Glutamatergic neuron (in vitro differentiated cells): ENCODE measurements at places on chromosomes 2 and 18.

- DNase-seq, result no peak
These were observed 157.3 kb downstream of the MREG start for GRCh38 chr2:215856080-215856479.

DNA sequence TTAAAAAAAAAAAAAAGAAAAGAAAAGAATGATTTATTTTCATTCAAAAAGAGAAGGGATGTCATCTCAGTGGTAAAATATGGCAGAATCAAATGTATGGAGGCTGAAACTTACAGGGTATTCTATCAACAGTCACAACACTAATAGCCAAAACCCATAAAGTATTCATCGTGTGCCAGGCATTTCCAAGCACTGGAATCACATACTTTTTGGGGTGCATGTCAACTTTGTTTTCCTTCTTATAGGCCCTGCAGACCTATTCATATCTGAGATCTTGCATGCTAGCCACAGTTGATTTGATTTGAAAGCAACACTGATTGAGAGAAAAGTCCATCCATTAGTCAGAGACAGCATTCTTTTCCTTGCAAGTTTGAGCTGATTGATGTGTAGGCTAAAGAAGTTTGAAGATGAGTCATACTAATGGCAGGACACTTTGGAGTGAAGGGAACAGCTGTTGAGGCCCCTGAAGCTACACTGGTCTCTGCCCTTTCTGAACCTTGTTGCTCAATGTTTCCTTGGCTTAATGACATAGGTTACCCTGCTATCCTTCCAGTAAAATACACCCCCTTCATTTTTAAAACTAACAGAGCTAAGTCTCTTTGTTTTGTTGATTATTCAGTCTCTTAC is 22.0 kb downstream of the KATNAL2 start:
- DNase-seq, result no peak

DNA sequence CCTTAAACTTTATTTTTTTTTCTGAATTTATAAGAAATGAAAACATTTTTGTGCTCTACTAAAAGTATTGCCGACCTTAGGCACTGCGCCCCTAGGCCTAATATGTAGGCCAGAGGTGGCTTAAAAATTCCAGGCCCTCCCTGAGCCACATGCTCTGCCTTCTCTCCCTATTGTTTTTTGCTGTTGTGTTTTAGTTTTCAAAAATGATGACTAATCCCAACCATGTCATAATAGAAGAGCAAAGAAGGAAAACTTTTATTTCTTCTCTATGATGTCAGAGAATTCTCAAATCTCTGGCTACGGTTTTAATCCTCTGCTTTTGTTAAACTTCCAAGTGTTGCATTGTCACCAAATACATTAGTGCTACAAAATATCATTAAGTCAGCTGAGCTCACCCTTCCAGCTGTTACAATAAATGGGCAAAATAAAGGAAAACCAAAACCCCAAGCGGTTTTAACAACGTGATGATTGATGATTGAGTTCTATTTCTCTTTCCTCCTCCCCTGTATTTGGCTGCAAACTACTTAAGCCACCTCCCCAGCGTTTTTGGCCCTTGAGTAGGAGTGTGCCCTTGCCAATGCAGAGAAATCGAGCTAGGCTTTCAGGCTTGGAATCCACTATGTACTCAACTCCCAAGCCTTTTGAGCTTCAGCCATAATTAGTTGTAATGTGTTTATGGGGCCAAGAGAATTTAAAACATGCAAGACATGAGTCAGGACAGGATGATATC is 163.5 kb upstream of the POU3F3 start:
- no peak for DNase-seq

- no peak for DNase-seq
These were observed 306.7 kb downstream of the PIK3C3 start for GRCh38 chr18:42261731-42262130.

DNA sequence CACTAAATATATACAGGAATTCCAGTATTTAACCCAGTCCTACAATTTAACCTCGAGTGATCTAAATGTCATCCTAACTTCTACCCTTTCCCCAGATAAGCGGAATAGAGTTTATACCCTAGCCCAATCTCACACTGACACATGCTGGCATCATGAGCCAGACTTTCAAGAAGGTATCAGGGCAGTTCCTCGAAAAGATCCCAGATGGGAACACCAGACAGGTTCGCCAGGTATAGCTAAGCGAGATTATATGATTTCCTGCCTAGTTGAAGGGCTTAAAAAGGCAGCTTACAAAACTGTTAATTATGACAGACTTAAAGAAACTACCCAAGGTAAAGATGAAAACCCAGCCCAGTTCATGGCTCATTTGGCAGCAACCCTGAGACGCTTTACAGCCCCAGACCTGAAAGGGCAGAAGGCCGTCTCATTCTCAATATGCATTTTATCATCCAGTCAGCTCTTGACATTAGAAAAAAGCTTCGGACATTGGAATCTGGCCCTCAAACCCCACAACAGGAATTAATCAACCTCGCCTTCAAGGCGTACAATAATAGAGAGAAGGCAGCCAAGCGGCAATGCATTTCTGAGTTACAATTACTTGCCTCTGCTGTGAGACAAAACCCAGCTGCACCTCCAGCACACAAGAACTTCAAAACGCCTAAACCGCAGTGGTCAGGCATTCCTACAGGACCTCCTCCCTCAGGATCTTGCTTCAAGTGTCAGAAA is 668.2 kb upstream of the PKDCC start:
- no peak for DNase-seq

GRCh38 chr2:46800625-46801349 is 114.8 kb downstream of the MCFD2 start:
- no peak for DNase-seq

DNA sequence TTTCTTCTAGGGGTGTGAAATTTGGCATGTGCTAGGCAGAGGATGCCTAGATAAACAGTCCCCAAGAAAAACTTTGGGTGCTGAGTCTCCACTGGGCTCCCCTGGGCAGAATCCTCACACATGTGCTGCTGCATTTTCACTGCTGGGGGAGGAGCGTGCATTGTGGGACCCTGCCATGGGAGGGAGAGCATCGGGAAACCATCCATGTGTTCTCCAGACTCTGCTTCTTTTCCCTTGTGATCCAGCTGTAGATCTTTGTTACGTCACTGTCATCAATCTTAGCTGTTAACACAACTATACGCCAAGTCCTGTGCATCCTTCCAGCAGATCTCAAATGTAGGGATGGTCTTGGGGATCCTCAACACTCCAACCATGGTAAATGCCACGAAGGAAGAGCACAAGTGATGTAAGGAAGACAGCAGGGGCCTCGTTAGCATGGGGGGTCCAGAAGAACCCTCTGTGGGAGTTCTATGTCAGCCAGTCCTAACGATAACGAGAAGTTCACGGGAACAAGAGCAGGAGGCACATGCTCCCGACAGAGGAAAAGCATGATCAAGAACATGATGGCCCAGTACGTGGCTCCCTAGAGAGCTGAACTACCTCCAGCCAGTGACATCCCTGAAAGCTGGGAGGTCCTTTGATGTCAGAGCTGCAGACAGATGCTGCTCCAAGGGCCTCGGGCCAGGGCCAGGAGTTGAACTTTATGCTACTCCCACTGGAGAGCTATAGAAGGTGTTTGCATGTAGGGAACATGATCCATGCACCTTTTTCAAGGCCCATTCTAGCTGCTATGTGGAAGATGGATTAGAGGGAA is 41.1 kb upstream of the NPAS2 start:
- DNase-seq, result no peak

DNA sequence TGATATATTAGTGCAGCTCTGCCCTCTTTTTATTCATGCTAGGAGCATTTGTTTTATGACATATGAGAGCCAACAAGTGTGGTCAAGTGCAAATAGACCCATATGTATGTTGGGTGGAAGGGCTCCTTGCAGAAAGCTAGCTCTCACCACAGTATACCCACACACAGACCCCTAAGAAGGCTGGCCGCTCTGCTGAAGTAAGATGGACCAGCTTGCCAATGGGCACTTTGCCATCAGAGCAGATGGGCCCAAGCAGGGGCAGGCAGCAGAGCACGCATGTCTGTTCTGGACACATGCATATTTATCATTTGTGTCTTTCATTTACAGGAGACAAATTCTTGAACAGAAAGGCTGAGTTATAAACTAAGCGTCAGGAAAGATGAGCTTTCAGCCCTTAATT is 187.5 kb upstream of the DTNA start:
- peak; percentile 14 for DNase-seq

DNA sequence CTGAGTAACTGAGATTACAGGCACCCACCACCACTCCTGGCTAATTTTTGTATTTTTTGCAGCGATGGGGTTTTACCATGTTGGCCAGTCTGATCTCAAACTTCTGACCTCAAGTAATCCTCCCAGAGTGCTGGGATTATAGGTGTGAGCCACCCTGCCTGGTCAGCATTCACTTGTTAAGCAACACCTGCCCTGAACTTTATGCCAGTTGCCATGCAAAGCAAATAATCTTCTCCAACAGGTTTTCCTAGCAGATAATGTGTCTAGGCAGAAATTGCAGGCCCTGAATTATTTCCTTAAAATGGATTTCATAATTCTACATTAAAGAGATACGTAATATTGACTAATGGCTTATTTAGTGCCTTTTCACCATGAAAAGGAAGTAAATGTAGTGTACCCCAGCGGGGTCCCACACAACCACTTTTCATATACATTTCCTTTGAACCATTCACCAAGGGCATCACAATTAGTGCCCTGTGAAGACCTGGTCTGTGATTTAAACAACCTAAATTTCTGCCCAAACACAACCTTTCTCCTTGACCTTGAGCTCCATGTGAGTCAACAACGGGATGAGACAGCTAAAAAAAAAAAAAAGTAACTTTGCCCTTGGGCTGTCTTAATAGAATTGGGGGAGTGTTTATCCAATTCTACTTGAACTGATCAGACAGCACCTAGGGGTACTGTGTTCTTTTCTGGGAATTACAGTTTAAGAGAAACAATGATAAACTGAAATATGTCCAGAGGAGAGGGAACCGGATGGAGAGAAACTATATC is 41.6 kb downstream of the EEF1B2 start:
- DNase-seq, result no peak

GRCh38 chr2:128187032-128187654 is 96.1 kb downstream of the UGGT1 start:
- no peak for DNase-seq

DNA sequence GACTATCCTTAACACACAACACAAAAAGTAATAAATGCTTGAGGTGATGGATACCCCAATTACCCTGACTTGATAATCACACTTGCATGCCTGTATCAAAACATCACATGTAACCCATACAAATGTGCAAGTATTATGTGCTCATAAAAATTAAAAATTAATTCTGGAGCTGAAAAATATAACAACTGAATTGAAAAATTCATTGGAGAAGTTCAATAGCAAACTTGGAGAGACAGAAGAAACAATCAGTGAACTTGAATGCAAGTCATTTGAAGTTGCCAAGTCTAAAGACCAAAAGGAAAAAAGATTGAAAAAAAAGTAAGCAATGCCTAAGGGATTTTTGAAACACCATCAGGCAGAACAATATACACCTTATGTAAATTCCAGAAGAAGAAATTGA is 79.4 kb downstream of the FSIP2 start:
- no peak for DNase-seq

DNA sequence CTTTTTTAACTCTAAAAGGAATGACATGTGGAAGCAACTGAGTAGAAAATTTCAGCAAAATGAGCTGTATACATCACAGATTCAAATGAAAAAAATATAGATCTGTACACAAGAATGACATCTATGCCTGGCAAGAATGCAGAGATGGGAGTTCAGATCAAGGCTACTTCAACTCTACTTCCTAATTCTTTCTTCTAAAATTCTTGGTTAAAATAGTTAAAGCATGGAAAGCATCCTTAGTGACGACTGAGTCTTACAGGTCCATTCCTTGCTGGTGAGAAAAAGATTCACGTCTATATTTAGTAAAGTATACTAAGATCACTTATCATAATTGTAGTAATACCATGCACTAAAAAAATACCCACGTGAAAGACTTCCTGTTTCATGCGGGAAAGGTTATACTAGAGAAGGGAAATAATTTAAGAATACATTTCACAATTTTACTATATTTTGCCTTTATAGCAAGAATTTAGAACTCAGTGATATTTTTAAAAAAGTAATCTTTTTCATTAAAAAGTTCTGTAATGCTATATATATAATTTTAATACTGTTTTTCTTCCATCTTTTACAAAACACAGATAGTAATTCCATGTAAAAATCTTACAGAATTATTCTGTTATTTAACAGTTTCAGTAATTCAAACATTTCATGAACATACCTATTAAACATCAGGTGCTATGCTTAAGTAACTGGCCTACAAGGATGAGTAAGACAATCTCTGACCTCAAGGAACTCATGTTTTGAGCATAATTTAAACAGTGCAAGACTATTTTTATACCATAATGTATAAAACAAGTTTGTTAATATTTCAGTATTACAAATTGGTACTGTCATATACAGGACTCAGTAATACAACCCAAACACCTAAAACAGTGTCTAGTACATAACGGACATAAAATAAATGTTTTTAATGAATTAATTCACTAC is 159.6 kb downstream of the BAZ2B start:
- DNase-seq, result no peak

DNA sequence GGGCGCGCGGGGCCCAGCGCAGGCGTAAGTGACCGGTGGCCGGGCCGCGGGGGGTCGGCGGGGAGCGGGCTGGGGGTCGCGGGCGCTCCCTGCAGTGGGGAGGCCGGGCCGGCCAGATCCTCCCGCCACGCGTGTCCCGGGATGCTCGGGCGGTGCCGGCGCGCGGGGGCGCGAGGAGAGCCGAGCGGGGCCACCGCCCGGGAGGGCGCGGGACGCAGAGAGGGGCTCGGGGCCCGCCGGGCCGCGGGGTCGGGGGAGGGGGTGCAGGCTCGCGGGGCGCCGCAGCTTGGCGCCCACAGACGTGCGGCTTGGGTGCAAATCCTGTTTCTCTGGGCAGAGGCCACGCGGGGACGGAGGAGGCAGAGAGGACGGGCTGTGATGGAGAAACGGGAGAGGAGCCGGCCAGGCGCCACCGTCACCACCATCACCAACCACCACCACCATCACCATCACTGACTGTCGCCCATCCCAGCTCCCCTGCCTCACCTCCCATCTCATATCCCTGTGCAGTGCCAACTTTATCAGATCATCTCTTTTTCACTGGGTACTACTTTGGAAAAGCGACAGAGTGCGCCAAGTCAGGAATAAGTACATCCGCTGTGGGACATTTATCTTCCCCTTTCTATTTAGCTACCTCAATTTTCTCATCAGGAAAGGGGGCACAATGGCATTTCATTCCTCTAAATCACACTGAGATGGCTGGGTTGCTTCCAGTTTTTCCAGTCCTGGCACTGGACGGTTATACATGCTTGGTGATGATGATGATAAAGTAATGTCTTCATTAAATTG is 97.2 kb upstream of the GPR45 start:
- DNase-seq, result no peak

DNA sequence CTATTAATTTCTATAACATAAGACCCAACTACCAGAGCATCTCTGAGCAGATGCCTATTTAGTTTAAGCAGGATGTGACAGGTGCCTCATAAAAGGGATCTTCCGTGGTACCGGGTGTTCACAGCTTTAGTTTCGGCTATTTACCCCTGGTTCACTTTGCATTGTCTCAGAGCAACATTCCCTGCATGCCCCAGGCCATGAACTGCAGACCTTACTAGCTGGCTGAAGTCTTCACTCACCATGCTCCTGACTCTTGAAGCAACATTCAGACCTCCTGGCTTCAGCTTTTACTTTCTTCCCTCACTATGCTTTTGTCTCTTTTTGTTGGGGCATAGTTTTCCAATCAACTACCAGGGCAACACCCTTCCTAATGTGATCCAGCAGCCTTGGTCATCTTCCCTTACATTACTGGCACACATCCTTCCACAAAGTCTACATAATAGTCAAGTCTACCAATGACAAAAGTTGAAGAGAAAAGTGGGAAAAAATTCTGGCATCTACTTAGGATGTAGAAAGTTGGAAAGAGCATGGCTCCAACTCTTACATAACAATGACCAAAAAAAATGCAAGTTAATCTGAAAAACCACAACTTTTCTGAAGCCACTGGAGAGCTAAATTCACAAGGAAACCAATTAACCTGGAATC is 99.2 kb downstream of the SESTD1 start:
- no peak for DNase-seq
